ENCODE measurements at places on chromosomes 7 and 10.
A peak's percentile ranks its signal among the peaks of the same experiment; 100 is the strongest.

DNA sequence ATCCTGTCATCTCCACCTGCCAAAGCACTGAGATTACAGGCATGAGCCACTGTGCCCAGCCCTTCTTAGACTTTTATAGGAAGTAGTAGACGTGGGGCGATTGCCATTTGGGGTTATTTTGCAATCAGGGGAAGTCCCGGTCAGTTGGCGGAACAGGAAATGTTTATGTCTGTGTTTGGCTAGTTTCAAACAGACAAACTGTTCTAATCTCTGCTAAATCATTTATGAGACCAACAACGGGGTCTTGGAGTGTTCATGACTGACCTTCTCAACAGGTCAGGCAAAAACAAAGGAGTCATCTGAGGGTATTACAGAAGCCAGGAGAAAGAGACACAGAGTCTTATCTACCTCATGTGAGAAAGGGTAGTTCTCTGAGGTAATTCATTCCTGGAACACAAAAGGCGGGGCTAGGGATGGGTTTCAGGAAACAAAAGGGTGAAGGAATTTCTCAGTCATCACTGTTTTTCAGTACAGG is 6.6 kb upstream of the TPK1 start:
- DNase-seq = peak; percentile 76

DNA sequence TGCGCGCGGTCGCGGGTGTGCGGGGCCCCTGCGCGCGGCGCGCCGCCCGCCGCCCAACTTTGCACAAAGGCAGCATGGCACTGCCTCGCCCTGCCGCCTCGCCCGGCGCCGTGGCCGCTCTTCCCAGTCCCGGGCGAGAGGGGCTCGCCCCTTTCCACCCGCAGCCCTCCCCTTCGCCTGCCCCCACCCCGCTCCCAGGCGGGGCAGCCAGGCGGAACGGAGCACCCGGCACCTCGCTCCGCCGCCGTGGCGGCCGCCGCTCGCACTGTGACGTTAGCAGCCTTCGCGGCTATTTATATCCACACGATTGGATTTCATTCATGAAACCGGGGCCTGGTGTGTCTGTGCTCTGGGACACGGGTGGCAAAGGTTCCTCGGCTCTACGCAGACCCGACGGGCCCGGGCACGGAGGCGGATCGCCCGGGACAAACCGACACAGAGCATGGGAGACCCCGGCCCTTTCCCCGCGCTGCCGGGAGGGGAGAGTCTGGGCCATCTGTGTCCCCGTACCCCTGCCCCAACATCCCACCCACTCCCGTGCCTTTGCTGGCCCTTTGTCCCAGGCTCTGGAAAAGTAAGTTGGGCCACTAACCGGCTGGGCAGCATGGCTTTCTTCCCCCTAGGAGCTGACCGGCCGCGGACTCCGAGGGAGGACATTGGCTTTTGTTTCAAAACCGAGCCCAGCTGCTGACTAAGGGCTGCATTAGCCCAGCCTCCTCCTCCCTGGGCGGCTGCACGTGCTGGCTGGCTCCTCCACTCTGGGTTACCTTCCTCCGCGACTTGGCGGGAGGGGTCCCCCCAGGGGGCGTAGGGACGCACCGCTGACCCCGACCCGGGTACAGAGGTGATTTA is at the start of gene RHOBTB1:
Gene RHOBTB1 (minus strand): TSS at position 128 of the 852 bp plus-strand sequence. CDS start 32,643 bp downstream, outside the sequence.
- DNase-seq = peak; percentile 33

GRCh38 chr10:128124813-128125403 is 1.3 kb downstream of the MKI67 start:
- no peak for DNase-seq

- DNase-seq = no peak
Observed at GRCh38 chr10:122876467-122876855, 2.9 kb downstream of the FAM24B start.

GRCh38 chr7:601036-601594 is 81.5 kb upstream of the PDGFA start:
- no peak for DNase-seq

DNA sequence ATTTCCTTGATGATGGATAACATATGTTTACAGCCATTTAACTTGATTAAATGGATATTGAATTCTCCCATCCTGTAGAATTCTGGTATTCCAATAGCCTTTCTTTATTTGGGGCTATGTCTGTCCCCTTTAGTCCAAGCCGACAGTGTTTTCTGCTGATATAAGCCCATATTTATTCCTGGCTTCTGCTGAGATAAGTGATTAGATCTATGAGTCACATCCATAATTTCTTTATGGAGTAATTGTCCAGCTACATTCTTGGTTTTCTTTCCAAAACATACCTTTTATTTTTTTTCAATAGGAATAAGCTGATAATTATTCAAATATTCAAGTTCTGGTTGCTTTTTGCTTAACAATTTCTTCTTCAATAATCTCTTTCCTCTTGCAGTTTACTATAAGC is 106.7 kb downstream of the NRG3 start:
- no peak for DNase-seq

DNA sequence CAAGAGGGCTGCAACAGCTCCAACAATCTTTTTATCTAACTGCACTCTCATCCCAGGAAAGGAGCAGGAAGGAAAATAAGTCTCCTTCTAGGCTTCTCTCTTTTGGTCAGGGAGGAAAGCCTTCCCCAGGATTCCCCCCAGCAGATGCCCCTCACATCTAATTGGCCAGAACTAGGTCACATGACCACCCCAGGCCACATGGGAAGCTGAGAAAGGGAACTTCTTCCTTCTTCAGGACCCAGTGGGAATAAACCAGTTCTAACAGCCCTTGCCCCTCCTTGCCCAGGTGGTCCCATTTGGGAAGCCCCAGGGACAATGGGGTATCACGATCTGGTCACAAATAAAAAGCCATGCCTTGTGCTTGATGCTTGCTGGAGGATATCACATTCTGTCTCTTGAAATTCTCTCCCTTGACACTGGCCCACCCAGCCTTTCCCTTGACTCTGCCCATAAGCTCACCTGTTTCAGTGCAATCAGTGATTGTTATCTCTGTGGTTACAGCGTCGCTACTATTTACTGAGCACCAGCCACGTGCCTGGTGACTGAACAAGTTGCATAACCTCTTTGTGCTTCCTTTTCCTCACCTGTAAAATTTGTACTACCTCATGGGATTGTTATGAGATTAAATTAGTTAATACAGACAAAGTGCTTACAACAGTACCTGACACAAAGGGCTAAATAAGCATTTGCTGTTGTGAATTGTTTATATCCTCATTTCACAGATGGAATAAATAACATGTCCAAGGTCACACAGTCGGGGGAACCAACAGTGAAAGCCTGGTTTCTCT is 9.0 kb upstream of the TACR2 start:
- DNase-seq = no peak

- no peak for DNase-seq
Observed at GRCh38 chr10:11255796-11256444, 238.2 kb downstream of the CELF2 start.

DNA sequence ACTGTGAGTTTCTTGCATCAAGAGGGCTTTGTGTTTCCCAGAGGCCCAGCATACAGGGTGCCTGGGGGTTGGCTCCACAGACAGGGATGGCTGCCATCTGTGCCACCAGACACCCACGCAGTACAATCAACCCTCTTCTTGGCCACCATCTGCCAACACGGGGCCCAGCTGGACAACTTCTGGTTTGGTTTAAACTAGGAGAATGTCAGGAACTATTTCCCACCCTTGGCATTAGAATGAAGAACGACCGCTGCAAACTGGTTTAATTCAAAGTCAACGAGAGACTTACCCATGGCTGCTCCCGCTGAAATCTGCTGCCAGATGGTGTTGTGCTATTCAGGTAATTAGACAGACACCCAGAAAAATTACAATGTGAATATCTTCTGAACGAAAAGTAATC is 27.8 kb downstream of the NMT2 start:
- no peak for DNase-seq

DNA sequence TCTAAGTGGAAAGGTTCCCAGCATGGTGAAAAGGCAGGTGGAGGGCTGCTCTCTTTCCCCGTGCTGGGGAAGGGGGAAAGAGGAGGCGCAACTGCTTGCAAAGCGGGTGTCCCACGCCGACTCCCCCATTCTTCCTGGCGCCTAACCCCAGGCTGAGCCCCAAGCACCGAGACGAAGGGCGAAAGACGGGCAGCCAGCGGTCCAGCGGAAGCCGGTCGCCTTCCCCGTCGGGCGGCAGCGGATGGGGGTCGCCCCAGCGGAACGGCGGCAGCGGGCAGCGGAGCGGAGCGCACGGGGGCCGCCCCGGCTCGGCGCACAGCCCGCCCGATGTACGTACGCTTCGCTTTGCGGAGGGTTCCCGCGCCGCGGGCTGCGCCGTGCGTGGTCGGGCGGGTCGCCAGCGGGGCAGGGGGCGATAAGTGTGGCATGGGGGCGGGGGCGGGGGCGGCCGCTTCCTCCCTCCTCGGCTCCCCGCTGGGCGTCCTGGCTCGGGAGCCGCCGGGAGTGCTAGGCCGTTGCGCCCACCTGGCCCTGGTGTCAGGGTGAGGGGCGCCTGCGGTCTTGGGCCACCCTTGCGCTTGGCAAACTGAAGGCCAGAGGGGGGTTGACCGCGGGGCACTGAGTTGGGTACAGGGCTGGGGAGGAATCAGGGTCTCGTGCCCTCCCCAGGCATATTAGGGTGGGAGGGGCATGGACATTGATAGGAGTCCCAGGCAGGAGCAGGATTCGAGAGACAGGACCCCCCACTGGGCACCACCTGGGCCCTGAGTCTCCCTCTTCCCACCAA is 35.2 kb upstream of the HSPB1 start:
- no peak for DNase-seq

- peak; percentile 47 for DNase-seq
Observed at GRCh38 chr7:80699045-80699638, 60.7 kb downstream of the CD36 start.

DNA sequence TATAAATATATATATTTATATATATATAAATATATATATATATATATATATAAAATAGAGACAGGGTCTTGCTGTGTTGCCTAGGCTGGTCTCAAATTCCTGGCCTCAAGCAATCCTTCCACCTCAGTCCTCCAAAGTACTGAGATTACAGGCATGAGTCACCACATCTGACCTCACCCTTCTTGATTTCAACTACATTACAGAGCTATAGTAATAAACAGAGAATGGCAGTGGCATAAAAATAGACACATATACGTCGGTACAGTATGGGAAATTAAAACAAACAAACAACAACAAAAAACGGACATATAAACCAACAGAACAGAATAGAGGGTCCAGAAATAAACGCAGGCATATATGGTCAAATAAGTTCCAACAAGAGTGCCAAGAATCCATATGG is 77.6 kb upstream of the PPP1R3A start:
- DNase-seq = no peak

GRCh38 chr7:122262246-122262645 is 42.3 kb downstream of the FEZF1 start:
- no peak for DNase-seq

GRCh38 chr7:5357951-5358350 is 65.7 kb downstream of the TNRC18 start:
- no peak for DNase-seq

- no peak for DNase-seq
Observed at GRCh38 chr7:67738958-67739357, 742.3 kb downstream of the TYW1 start.

GRCh38 chr10:10826125-10826524 is 191.5 kb upstream of the CELF2 start:
- DNase-seq = no peak

- DNase-seq = no peak
Observed at GRCh38 chr7:152011860-152012259, 13.6 kb upstream of the GALNT11 start.

GRCh38 chr10:71263376-71263775 is 51.0 kb downstream of the UNC5B start:
- DNase-seq = no peak

GRCh38 chr10:20254078-20254477 is 437.8 kb downstream of the PLXDC2 start:
- DNase-seq = no peak

- no peak for DNase-seq
Observed at GRCh38 chr10:88525371-88526069, 57.6 kb downstream of the RNLS start.

GRCh38 chr10:24617771-24618396 is 105.8 kb downstream of the ARHGAP21 start:
- DNase-seq = peak; percentile 64

- no peak for DNase-seq
Observed at GRCh38 chr7:84182301-84182700, 12.3 kb downstream of the SEMA3A start.

GRCh38 chr10:10490581-10490980 is 527.1 kb upstream of the CELF2 start:
- no peak for DNase-seq

DNA sequence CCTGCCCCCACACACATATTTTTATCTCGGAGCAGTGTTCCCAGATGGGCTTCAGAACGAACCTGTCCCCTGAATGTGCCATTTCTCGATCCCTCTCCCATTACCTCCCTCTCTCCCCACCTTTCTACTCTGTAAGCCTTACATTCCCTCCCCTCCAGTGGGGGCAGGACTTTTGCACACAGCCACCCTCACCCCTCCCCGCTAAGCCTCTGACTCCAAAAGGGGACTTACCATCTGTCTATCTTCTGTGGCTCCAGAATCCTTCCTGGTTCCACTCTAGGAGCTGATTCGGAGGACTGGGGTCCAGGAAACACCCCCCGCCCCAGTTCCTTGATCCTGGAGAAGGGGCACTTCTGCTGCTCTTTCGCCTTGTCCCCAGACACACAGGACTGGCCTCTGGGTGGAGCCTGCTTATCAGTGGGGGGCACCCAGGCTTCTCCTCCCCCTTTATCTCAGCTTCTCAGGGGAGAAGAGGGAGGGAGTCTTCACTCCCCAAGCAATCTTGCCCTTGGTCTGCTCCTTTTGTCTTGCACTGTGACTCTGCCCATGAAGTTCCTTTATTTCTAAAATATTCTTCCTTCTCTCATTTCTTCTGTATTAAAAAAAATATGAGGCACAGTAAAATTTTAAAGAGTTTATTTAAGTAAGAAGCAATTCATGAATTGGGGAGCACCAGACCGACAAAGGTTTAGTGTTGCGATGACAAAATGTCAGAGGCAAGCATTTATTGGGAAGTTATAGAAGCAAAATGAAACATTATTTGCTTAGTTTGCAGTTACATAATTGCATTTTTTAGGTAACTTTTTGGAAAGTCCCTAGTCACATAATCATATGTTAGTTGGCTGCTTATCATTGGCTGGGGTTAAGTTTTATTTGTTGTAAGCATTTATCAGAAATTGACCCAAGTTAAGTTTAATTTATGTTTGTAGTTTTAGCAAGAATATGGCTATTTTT is at the start of gene KEL:
Gene KEL (minus strand): TSS at position 391 of the 954 bp plus-strand sequence. CDS start 157 bp downstream, at position 234.
- no peak for DNase-seq

- DNase-seq = peak; percentile 28
Observed at GRCh38 chr10:124917428-124918190, 24.3 kb upstream of the ZRANB1 start.

DNA sequence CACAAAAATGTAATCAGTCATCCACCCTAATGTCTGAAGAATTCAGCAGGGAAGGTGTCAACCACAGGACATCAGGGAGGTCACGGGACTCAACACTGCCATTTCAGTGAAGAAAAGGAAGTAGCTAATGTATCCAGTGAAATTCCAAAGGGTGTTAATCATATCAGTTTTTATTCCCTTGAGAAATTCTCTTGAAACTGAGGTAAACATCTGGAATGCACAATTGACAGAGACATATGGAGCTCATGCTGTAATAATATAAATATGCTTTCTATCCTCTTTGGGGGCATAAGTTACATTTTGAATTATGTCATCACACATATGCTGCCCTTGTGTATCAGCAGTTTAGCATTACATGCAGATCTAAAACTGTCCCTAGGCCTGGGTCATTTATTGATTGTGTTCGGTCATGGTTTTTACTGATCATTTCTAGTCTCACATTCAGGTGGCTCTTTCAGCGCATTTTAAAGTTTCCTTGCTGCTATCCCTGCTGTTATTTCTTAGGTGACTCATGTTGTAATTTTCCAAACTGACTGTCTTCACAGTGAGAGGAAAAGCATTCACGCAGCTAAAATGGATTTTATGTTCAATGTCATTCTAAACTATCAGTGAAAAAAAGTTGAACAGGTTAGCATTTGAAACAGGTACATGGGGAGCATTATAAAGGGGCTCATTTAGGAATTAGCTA is 273.9 kb downstream of the TSPAN12 start:
- no peak for DNase-seq

Data from activated CD4-positive, alpha-beta T cell treated with anti-CD3 and anti-CD28 coated beads, Interleukin-2, Interleukin-6, amounts not matched to agents 100 ng/mL and 50 ng/mL, durations not matched to agents 16 hours and 8 hours (primary cell).